ENCODE measurements at places on chromosomes 2 and 18.

- DNase-seq = peak; percentile 31
Measured at GRCh38 chr18:22609642-22610041, 191.9 kb upstream of the CTAGE1 start.

DNA sequence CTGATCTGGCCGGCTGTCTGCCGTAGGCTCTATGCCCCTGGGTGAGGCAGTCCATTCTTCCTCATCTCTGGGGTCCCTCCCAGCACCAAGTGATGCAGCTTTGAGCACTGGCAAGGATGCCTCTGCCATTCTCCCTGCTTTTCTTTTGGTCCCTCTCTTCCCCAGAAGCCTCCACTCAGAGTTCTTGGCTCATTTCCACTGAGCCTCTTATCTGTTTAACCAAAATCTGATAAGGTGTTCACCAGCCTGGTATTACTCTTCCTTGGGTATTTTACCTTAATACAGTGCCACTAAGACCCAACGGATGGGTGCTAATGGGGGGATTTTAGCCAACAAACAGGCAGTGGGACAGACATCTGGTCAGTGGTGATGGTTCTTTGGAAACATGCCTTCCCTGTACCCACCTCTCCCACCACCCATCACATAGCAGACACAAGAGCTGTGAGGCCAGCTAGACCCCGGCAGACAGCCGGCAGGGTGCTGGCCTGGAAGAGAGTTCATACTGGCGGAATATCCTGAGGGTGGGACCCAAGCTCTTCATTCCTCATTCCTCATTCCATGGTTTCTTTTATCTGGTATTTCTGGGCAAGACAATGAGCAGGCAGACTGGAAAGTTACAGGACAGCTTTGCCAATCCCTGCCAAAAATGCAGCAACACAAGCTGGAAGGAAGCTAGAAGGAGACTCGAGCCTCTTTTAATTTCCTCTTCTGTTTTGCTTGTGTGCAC is 34.6 kb downstream of the ZBTB7C start:
- DNase-seq = no peak

DNA sequence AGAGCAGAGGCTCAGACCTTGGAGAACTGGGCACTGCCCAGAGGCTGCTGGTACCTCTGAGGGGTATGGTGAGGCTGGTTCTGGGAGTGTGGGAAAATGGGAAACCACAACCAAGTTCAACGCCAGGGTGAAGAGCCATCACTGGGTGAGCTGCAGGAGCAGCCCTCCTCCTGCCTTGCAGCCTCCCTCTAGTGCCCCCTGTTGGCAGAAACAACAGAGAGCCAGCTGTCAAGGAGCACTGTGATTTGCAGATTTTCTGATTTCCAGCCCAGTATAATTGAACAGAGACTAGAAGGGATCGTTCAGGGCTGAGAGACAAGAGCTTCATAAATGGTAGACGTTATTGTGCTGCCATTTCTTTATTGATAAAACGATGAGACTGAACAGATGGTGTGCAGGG is 50.5 kb downstream of the MAPK4 start:
- DNase-seq = no peak

DNA sequence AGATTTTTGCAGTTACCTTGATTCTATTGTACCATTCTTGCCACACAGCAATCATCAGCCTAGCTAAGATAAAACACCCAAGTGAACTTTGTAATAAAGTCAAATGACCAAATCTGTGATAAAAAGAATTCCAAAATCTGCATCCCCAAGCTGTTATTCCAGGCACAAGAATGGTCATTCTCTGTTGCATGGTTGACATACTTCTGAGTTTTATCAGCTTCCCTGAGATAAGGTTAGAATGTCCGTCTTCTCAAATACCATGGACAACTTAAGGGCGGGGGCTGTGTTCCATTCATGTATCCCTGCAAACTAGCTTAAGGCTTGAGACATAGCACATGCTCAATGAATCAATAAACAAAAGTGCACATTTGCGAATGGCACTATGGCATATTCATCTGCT is 8.1 kb upstream of the BMP10 start:
- no peak for DNase-seq

Data from ELF-1 (cell line).